ENCODE measurements at places on chromosomes 6 and 20. TPM values are rescaled to one million over a fixed set of nuclear protein-coding genes. Genes with fewer than 3 reads are reported as not detected.

DNA sequence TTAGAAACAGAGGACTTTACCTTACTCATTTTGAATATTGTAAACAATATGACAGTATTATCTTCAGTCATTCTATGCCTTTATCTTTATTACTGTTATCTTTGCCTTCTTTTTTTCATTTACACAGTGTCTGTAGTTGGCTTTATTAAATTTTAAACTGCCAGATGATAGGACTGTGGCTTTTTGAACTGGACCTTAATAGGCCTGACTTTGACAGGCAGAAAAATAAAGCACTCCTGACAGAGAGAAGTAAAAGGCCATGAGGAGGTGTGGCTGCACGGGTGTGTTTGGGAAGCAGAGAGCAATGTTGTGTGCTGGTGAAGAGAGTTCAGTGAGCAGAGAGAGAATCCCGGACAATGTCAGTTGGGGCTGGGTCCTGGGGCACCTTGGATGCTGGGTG is 7.8 kb downstream of the TRIM40 start:
- no peak for DNase-seq

SYNDIG1 gene
- 0.35 TPM for total RNA-seq

CD40 gene
- 7.3 TPM for total RNA-seq

DNA sequence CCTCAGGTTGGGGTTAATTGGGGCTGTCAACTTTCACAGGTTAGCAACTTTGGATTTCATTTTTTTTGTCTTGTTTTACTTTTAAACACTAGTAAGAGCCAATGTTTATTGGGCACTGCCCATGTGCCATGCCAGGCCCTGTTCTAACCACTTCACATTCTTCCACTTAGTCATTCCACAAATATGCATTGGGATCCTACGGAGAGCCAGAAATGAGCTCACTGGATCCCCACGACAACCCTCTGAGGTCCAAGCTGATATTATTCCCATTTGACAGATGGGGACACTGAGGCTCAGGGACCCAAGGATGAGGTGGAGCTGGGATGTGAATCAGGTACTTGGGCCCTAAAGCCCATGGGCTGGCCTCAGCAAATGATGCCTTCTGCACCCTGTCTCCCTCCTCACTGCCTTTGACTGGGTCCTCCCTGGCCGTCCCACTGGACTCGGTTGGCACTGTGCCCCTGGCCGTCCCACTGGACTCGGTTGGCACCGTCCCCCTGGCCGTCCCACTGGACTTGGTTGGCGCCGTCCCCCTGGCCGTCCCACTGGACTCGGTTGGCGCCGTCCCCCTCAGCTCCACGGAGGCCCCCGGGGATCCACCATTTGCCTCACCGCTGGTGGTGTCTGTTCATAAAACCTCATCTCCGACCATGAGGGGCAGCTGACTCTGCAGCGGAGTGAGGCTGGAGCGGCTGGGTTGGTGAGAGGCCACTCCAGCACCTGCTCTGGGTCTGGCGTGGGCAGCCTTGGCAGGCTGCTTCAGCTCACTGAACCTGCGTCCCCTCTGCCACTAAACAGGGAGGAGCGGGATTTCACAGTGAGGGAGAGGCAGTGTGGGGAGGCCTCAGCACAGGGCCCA is 4.8 kb upstream of the PMEPA1 start:
- peak; percentile 60 for DNase-seq

DNA sequence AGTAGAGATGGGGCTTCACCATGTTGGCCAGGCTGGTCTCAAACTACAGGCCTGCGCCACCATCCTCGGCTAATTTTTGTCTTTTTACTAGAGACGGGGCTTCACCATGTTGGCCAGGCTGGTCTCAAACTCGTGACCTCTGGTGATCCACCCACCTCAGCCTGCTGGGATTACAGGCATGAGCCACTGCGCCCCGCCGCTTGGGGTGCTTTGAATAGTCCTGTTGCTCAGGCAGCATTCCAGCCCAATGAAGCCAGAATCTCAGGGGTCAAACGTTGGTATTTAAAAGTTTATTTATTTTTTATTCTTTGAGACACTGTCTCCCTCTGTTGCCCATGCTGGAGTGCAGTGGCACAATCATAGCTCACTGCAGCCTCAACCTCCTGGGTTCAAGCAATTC is 11.3 kb downstream of the MOCS3 start:
- DNase-seq: no peak

DNA sequence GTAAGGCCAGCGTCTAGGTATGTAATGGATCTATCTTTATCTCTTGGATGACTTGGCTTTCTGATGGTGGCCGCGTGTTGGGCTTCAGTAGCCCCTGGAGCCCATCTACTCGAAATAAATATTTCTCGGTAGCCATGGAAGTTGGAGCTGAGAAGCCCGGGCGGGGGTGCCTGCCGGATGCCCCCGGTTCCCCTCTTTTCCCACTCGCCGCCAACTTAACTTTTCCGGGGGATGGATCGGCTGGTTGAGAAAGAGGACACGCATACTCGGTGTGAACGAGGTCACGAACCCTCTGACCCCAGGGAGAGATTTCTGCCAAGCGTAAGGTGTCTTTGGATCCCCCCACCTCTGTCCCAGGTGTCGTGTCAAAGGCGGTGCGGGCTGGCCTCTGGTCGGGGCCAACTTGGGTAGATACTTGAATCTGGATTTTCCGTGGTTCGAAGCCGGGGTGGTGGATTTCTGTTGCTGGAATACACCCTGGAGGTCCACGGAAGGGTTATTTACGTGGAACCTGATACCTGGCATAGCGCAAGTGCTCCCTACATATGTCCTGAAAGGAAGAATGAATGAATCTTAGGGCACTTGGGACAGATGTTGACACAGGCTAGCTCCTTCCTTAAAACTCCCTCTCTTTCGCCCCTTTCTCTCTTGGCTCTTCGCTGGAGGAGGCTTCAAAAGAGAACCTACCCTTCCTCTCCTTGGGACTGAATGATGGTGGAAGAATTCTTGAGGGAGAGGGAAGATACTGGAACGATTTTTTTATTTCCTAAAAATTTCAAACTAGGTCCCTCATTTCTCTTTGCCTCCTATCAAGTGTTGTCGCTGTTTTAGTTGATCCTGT is 996 bp downstream of the DOK5 start:
- no peak for DNase-seq

DNA sequence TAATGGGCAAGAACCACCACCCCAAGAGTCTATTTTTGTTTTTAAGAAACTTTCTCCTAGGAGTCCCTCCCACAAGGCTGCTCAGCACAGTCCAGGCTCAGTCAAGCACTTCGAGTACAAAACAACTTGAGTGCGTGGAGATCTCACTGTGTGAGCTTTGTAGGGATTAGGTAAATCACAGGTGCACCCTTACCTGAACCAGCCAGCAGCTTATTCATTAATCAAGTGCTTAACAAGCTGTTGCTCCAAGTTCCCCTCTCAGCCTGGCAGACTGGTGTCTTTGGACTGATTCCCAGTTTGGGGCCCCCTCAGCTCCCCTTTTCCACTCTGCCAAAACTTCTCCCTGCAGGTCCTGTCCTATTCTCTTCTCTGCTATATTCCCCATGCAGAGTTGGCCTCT is 133.1 kb downstream of the LY86 start:
- DNase-seq: no peak

DNA sequence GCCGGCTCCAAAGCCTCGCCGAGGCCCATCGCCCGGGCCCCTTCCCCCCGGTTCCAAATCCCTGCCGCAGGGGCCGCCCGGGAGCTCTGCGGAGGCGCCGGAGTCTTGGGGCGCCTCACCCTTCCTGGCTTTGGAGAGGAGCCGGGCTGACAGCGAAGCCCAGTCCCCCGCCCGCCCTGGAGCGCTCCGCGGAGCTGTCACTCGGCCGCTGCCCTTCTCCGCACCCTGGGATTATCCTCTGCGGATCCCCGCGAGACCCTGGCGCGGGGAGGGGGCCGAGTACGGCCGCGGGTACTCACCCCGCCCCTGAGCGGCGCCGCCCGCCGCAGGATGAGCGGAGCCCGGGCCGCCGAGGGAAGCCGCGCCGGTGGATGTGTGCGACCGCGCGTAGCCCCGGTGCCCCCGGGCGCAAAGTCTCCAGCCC is 343 bp downstream of the SNAP91 start:
- DNase-seq: no peak

SYCP2 gene
- 3.0 TPM for total RNA-seq

DNA sequence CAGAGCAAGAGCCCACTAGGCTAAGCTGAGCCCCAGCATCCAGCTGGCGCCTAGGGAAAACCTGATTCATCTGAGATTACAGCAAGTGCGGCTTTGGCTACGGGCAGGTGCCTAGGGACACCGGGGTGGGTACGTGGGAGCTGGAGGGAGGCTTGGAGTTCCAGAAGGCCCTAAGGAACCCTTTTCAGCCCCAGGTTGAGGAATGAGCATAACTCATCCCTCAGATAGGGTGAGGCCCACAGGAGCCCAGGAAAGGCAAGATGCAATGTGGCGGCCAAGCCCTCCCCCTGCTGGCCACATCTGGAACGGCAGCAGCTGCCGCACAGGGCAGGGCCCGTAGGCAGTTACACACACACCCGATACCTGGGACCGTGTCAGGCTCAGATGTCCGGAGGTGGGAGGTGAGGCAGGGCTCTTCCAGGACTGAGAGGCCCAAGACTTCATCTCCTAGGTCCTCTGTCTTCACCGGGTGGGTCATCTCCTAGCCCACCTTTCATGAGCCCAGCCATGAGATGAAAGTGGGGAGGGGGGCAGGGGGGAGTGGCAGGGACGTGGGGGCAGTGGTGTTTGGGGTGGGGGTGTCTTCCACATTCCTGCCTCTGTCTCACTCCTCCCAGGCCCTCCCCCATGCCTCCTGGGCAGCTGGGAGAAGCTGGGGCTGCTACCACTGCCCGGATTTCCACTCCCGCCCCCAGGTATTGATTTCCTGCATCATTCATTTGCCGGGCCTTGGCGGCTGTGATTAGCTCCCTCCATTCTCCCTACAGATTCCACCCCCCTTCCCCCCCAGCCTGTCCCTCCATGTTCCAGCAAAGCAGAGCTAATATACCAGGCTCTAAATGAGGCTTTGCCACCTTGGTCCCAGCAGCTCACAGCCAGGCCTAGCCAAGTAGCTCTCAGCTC is 5.5 kb downstream of the MDGA1 start:
- DNase-seq: peak; percentile 58

- DNase-seq: no peak
Observed at GRCh38 chr6:8940356-8940755, 505.0 kb upstream of the SLC35B3 start.

IFNGR1 gene
- 19.5 TPM for total RNA-seq

SH3BGRL2 gene
- total RNA-seq: 27.4 TPM

GRCh38 chr6:28522594-28523240 is 3.0 kb upstream of the GPX5 start:
- DNase-seq: no peak

- DNase-seq: no peak
Observed at GRCh38 chr20:10842116-10842515, 168.3 kb upstream of the JAG1 start.

MYL9 gene
- 13.3 TPM for total RNA-seq

- no peak for DNase-seq
Observed at GRCh38 chr6:36378243-36378920, 9.1 kb downstream of the ETV7 start.

THEMIS gene
- total RNA-seq: not detected

PAK5 gene
- total RNA-seq: not detected

GRCh38 chr6:131381052-131381708 is 191.8 kb upstream of the ARG1 start:
- DNase-seq: no peak

DNA sequence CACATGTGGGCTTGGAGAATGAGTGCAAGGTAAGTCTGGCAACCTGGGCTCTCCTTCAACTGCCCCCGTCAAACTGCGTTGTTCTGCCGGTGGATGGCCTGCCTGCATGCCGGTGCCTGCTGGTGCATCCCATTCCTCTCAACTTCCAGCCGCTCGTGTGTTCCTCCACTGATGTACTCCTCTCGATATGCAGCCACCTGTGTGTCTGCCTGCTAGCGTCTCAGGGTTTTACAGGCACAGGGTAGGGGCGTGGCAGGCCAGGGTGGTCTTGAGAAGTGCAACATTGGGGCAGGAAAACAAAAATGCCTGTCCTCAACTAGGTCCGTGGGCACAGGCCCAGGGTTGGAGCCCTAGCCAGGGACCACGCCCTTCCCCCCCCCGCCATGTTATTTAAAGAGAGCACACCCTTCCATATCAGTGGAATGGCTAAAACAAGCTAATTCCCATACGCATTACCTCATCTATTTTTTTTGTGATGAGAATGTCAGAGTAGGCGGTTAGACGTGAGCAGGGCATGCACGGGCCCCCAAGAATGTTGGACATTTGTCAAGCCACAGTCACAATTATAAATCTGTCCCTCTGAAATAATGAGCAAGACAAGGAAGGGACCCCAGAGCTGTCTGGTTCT is 33.2 kb downstream of the SERPINB6 start:
- DNase-seq: no peak

- no peak for DNase-seq
Observed at GRCh38 chr6:142235791-142236190, 66.0 kb upstream of the ADGRG6 start.

GRCh38 chr20:46931699-46932098 is 37.1 kb downstream of the EYA2 start:
- no peak for DNase-seq

GRCh38 chr6:4936681-4937041 is 67.2 kb downstream of the RPP40 start:
- DNase-seq: no peak

DNA sequence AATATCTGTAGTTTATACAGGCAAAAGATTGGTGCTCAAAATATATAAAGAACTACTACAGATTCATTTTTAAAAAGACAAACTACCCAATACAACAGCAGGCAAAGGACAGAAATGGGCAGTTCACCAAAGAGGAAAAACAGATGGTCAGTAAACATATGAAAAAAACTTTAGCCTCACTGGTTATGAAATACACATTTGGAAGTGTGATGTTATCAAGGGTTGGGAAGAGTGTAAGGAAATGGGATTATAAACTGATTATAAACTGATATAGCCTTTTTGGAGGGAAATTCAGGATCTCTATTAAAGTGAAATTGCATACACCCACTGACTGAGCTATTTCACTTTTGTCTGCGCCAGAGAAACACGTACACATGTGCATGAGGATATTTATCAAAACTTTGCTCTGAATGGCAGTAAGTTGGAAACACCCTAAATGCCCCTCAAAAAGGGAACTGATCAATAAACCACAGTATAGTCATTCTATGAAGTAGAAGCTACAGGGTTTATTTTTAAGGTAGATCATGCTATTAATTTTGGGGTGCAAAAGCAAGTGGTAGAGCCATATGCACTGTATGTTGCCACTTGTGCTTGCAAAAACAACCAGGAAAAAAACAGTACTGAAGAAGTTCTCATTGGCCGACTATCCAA is 32.2 kb upstream of the ARFGEF2 start:
- no peak for DNase-seq

PCED1A gene
- 60.1 TPM for total RNA-seq

GRCh38 chr6:155026022-155026705 is 31.0 kb downstream of the TIAM2 start:
- peak; percentile 75 for DNase-seq

DNA sequence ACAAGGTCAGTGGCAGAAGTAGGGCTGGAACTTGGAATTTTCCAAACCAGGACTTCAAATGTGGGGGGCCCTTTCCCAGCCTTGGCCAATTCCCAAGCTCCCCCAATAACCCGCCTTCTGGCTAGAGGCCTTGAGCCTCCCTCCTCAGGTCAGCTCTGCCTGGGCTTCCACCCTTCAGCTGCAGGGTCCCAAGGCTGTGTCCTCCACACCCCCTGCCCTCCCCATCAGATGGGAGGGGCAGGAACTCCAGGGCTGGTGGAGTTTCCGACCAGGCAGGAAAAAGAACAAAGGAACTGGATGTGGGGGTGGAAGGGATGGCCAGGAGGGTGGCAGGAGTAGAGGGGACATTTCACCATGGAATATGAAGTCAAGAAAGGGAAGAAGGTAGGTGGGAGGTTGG is at the start of gene CCM2L:
TSS of gene CCM2L (plus strand) at position 338 of the 400 bp plus-strand sequence. CDS start at position 355, 17 bp downstream.
- DNase-seq: no peak
